ENCODE measurements at places on chromosomes 11 and 22. TPM values are rescaled to one million over a fixed set of nuclear protein-coding genes. Genes with fewer than 3 reads are reported as not detected.

DNA sequence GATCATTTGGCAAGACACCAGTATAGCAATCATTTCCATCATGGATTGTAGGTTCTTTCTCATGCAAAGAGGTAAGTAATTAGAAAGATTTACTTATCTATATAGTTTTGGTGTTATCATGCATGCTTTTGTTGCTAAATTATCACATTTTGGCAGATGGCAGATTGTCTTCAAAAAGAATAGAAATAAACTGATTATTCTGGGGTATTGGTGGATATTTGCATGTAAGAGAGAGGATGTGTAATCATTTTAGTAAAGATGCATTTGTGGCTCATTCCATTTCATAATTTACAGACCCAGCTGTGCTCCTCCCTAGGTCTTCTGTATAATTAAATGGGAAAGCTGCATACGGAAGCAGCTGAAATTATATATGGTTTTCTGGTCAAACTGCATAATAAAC, 875.7 kb upstream of the ANO3 start:
- DNase-seq, result no peak

GRCh38 chr11:125446279-125446678, 49.8 kb downstream of the FEZ1 start:
- DNase-seq, result no peak

DNA sequence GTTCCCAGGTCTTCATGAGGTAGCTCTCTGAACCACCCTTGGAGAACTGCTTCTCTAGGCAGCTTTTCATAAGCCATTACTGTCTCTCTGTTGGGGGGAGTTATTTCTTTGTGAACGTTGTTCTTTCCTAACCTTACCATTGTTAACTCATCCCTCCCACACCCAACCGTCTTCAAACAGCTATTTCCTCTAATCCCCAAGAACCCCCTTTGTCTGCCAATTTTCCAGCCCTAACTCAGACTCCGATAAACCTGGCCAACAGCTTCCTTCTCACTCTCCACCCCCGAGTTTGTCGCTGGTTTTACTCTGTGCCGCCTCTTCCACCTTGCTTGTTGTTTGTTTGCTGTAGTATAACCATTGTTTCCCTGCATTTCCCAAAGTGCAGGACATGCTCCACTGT, 131.5 kb downstream of the CCDC34 start:
- no peak for DNase-seq

- DNase-seq, result no peak
These were observed 122.9 kb downstream of the MAML2 start for GRCh38 chr11:96219981-96220623.

DNA sequence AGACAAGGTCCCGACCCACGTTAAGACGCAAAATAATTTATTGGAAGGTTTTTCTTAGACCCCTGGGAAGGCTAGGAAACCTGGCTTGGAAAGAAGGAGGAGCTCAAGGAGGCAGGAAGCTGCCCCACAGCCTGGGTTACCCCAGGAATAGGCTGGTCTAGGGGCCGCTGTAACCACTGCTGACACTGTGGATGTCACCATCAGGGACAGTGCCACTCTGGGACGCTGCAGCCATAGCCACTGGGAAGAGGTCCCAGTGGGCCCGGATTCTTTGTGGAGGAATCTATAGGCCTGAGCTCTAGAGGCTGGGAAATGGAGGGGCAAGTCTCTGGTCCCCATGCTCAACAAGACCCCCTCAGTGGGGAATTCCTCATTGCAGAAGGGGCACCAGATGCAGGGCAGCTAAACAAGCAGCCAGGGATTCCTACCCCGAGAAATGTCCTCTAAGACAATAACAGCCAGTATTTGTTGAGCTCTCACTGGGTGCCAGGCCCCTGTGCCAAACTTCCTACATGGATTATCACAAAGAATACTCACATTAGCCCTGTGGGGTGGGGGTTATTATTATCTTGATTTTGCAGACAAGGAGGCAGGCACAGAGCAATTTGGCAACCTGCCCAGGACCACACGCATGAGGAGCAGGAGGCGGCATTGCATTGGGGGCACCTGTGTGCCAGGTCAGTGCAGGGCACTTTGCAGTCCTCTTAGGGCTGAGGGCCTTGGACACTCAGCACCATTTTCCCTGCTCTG, 19.5 kb upstream of the CHKA start:
- peak; percentile 57 for DNase-seq

DNA sequence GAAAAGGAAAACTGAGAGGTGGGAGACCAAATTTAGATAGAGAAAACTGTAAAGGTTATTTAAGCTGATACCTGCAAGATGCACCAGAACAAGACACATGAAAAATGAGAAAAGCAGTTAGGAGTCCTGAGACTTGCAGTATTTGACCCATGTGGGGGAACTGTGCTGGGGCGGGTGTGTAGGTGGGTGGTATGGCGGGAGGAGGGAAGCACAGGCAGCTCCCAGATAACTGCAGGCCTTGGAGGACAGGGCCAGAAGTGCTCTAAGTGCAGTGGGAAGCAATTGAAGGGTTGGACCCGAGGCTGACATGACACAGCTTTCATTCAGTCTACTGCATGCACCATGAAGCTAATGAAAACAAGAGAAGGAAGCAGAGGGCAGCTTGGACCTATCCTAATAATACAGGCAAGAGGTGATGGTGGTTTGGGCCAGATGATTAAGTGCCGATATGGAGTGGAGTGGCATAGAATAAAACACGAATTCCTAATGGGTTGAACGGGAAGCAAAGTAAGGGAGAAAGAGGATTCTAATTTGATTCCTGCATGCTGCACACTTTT, 48.0 kb upstream of the ANO3 start:
- DNase-seq, result no peak

- DNase-seq, result no peak
These were observed 158.7 kb downstream of the RAB38 start for GRCh38 chr11:88016392-88017170.

DNA sequence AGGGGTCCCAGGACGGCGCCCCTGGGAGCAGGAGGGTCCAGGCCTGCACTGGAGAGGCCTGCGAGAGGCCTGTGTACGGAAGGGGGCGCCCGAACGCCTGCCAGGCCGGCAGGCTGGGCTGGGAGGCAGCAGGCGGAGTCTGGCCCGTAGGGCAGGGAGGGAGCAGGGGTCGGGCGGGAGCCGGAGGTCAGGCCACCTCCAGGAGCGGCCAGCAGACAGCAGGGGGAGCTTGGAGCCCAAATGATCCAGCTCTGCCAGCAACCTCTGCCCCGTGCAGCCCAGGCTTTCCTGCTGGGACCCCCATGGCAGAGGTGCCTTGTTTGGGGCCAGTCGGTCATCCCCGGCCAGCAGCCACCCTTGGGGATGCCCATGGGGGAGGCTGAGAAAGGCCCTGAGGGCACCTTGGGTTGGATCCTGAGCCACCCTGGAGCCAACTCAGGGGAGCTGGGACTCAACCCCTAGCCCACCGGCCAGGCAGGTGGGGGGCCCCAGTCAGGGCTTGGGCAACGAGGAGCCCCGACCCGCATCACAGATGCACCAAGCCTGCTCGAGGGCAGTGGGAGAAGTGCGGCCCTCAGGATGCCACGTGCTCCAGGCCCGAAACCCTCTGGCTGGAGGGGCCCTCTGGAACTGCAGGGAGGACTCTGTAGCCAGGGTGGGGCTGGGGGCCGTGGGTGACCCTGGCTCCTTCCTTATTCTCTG, 9.6 kb upstream of the SYT8 start:
- peak; percentile 66 for DNase-seq

DNA sequence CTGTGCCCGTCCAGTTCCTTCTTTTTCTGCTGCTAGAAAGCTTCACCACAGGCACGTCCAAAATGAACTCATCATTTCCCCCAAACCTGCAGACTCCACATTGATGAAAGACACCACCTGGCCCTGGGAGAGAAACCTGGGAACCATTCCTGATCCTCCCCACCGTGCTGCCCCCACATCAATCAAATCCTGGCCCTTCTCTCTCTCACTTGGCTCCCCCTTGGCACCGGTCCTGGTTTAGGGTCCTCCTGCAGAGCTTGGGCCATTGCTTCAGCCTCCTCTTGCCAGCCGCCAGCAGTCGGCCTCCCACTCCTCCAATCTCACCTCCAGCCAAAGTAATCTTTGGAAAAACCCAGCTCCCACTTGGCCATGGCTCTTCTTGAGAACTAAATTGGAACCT, 38.5 kb downstream of the RIBC2 start:
- DNase-seq, result no peak

- no peak for DNase-seq
These were observed at the start of gene ANKRD13D for GRCh38 chr11:67289226-67289650. TSS of gene ANKRD13D (plus strand) at chr11:67289303. CDS start at chr11:67289461, 158 bp downstream.

- DNase-seq, result no peak
These were observed at the start of gene SLC22A6 for GRCh38 chr11:62984451-62984991. TSS of gene SLC22A6 (minus strand) at chr11:62984967. CDS start at chr11:62984690, 277 bp downstream.

DNA sequence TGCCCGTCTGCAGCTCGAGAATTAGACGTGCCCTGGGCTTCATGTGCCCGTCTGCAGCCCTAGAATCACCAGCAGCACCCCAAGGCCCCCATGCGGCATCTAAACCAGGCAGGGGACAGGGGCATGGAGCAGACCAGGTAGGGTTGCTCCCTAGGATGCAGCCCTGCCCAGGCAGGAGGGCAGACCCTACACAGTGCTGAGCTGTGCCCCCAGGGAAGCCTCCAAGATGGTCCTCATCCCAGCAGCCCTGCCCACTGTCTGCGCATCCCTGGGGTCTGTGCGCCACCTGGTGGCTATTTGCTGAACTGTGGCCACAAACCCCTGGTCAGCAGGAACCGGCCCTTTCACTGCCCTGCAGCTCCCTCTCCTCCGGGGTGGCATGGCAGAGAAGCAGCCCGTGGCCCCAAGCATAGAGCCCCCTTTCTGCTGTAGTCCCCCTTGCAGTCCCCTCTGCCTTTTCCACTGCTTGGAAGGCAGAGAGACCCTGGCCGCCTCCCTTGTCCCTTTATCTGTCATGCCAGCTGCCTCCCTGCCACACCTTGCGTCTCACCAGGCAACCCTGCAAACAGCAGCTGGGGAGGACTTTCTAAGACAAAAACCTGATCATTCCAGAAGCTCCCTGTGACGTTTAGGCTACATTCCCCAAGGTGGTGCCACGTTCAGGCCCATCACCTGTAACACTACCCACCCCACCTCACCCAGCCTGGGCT, 86.6 kb downstream of the KCNQ1 start:
- peak; percentile 87 for DNase-seq

DNA sequence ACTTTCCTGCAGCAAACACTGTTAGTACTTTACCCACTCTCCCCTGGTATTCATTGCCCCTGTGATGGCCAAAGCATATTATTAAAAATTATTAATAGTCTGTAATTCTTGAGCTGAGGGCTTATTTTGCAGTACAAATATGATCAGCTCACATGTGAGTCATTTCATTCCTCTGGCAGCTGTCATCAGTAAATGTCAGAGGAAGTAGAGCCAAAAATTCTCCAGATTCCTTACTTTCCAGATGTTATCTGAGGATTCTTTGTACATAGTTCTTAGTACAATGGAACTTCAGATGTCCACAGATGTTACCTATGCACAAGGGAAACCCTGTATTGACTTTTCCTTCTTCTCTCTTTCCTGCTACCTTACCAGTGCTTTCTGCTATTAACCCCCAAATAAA, 12.5 kb downstream of the OR5B3 start:
- no peak for DNase-seq

DNA sequence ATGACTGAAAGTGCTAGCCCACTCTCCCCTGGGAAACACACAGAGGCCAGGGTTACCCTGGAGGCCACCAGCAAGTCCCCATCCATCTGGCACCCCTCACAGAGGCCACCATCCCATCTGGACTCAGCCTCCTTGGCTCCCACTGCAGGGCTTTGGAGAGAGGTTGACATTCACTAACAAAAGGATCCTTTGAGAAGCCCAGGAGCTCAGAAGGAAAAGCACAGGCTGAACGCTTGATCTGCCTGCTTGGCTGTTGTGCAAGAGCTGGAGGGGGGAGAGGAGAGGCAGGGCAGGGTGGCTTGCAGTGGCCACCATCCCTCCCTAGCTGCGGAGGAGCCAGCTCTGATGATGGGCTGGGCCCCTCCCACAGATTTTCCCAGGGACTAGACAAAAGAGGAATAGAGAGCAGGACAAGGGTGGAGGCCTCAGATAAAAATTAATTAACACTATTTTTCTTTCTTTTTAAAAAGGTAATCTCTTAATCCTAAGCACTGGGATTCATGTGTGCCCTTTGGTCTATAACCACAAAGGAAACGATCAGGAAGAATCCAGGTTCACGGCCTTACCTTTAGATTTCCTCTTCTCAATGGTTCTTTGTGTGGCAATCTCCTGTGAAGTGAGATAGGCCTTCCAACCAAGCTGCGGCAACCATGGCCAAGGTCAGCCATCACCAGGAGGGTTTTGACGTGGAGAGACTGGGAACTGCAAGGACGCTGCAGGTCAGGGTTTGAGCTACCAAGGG, 154.7 kb downstream of the BARX2 start:
- no peak for DNase-seq

GRCh38 chr11:30436801-30437200, 113.9 kb downstream of the ARL14EP start:
- no peak for DNase-seq

DNA sequence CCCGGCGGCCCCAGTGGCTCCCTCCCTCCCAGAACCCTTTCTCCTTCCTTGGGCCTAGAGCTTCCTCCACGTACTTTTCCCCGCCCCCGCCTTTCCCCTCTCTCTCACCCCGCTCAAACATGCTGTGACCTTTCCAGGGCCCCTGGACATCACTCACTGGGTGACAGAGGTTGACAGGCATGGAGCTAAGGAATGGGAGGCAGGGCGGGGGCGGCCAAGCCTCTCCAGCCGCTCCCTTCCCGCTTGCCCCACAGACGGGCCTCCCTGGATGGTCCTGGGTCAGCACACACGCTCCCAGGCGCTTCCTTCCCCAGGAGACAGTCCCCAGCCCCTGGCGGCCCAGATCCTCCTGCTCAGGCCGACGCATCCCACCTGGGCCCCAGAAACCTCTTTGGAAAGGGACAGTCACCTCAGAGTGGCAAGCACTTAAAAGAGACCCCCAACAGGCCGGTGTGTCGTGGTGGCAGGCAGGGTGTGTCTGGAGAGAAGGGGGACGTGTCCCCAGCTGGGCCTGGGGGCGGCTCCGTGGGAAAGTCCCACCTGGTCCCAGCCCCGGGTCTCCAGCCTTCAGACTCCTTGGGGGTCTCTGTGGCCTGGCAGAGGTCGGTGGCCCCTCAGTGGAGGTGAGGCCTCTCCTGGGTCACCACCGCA, 8.8 kb downstream of the H19 start:
- DNase-seq, result no peak

DNA sequence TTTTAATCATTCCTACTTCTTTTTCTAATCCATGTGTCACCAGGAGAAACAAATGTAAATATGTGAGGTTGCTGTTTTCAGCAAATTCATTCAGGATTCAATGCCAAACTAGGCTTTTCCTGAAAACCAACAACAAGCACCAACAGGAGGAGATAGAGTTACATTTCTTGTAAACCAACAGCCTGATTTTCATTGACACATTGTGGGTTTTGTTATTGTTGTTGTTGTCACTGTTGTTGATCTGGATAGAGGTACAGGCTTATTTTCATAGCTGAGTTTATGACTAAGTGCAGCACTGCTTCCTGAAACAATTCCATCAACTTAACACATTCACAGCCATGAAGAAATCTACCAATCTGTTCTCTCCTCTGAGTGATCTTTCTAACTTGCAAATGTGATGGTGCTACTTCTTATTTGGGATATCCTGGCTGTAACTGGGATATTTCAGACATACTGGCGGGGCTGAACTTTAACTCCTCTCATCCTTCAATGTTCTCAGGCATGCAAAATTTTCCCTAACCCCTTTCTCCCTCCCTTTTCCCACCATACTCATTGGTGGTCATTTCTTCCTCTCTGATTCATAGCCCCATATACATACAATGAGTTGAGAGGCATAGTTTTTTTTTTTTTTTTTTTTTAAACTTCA, 65.5 kb downstream of the ME3 start:
- DNase-seq, result no peak

DDIAS gene
- 1.2 TPM for total RNA-seq

CALCB gene
- total RNA-seq, result 1.6 TPM

MIAT gene
- total RNA-seq, result 3.5 TPM

OR2D2 gene
- total RNA-seq, result 0.28 TPM

NLRP6 gene
- total RNA-seq, result 0.66 TPM

ABCC8 gene
- total RNA-seq, result 2.2 TPM

Data from mucosa of descending colon (tissue), 3 donors.